NCI-H748 treated with DMSO at 0.1 percent for 48 hours (cell line): ENCODE measurements at places on chromosomes 4 and X.

DNA sequence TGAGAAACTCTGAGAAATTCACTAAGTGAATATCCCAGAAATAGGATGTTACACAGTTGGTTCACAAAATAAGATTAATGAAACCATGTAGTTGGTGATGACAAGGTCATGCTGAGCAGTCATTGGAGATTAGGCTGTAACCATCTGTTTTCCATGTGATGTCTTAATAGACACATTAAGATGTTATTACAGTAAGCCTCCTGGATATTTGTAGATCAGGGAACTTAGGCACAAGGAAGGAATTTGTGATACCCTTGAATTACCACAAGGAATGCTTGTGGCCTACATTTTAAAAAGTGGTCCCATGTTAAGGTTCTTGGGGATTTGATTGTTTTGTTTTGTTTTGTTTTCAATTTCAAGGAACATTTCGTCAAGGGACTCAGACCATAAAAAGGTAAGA is 185.6 kb upstream of the BANK1 start:
- no peak for DNase-seq

GRCh38 chr4:150934022-150934421 is 81.1 kb downstream of the LRBA start:
- no peak for DNase-seq

GRCh38 chr4:5881340-5881739 is 11.5 kb downstream of the CRMP1 start:
- DNase-seq, result no peak

GRCh38 chr4:86640469-86640868 is 46.4 kb downstream of the PTPN13 start:
- DNase-seq, result no peak

GRCh38 chr4:177485528-177485927 is 43.3 kb upstream of the AGA start:
- no peak for DNase-seq

- DNase-seq, result no peak
These were observed 6.3 kb upstream of the TBC1D25 start for GRCh38 chrX:48533165-48533564.

- no peak for DNase-seq
These were observed 1251.0 kb downstream of the PCDH18 start for GRCh38 chr4:136281307-136281706.

DNA sequence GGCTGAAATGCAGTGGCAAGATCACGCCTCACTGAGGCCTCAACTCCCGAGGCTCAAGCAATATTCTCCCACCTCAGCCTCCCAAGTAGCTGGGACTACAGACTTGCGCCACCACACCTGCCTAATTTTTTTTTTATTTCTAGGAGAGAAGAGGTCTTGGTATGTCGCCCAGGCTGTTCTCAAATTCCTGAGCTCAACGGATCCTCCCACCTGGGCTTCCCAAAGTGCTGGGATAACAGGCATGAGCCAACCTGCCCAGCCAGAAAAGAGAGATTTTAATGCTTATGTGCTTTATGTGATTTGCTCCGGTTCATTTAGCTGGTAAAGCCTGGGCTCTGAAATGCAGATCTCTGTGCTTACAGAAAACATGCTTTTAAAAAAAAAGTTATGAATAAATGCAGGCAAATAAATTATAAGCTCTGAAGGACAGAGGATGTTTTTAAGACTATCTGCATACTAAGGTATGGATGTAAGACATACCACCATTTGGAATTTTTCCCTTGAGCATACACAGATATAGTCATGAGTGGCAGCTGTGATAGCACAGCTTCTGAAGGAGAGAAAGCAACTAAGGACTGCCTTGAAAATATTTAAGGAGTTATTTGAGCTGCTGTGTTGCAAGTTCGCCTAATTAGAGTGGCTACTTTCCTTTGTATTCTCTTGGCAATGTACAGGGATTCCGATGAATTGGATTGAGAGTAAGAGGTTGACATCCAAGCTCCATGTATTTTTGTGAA is 13.8 kb downstream of the GUCY1B1 start:
- DNase-seq, result no peak

DNA sequence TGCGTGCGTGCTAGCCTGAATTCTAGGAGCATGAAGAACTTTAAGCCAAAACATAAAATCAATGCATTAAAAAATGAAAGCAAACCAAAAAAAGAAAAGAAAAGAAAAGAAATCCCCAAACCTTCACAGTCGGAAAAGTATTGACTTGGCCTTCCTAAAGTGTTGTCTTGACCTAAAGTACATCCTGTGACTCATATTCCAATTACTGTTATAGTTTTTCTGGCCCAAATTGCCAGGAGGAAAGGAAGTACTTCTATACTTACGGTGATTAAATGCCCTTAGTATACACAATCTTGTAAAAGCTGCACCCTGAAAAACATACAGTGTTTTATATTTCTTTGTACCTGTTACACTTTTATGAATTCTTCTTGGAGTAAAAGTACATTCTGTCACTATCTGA is 512.8 kb downstream of the ANKRD50 start:
- no peak for DNase-seq

- DNase-seq, result no peak
These were observed 34.6 kb upstream of the TBC1D14 start for GRCh38 chr4:6874981-6875380.

DNA sequence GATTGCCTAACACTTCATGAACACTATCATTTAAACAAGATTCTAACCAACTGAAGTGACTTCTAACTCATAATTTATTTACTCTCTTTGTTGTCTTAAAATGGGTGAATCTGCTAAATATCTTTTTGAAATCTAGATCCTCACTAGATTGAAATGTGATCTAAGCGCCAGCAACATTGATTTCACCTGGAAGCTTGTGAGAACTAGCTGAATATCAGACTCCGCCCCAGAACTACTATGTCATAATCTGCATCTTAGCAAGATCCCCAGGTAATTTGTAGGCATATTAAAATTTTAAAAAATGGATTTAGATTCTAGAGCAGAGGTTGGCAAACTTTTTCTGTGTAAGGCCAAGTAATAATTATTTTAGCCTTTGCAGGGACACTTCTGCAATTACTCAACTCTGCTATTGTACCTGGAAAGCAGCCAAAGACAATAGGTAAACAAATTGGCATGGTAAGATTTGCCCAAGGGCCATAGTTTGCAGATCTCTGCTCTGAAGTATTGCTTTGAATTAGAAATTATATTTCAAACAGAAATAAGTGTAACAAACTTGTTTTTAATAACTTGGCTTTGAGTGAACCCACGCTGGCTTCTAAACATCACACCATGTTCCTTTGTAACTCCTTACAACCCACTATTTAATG is 121.5 kb downstream of the REELD1 start:
- DNase-seq, result no peak

DNA sequence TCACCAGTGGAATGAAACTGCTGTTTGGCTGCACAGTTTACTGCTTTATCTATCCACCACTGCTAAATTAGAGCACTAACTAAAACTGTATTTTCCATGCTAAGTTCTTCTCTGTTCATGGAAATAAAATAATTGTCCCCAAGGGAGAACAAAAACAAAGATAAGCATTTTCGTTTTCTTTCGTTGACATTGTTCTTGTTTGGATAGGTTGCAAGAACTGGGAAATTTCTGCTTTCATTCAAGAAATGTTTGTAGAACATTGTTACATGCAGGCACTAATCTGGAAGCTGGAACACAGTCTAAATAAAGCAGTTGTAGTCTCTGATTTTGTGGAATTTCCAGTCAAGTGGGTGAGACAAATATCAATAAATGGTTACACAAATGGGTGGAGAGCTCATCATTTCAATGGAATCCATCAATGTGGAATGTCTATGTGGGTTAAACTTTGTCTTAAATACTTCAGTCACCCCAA is 5.8 kb upstream of the CXCL8 start:
- no peak for DNase-seq

- DNase-seq, result no peak
These were observed 102.0 kb downstream of the ARSF start for GRCh38 chrX:3143043-3143799.

DNA sequence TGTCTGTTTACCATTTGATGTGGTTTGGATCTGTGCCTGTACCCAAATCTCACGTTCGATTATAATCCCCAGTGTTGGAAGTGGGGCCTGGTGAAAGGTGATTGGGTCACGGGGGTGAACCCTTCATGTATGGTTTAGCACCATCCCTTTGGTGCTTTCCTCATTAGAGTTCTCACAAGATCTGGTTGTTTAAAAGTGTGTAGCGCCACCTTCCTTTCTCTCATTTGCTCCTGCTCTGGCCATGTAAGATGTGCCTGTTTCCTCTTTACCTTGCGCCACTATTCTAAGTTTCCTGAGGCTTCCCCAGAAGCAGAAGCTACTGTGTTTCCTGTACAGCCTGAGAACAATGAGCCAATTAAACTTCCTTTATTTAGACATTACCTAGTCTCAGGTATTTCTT is 610.7 kb upstream of the ADGRL3 start:
- DNase-seq, result no peak

- DNase-seq, result no peak
These were observed 23.4 kb upstream of the PAQR3 start for GRCh38 chr4:78962597-78963115.

GRCh38 chr4:130210864-130211263 is 1114.9 kb downstream of the C4orf33 start:
- peak; percentile 28 for DNase-seq

DNA sequence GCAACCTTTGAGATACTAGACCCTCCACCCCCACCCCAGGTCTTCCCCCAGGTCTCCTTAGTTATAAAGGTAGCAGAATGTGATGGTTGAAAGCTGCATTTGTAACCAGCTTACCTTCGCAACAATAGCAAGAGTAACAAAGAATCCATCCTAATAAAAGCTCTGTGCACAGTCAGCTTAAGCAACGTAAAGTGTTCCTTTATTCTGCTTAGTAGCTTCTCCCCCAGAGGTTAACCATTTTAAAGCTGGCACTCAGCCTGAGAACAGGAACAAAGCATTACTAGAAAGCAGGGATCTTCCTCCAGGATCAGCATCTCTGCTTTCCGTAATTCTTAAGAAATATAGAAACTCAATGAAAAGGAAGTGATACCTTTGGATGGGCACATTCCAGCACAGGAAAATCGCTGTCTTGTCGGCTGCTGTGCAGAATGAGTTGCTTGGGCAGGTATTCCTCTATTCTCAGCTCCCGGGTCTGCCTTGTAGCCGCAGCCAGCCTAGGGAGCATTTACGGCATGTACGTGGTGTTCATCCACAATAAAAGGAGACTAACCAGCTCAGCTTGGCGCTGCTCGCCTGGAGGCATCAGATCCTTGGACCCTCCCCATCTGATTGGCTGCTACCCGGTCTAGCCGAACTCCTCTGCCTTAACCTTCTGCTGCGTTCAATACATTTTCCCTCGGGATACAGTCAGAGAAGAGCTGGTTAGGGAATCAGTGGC is 113.0 kb upstream of the TLR3 start:
- no peak for DNase-seq
